ENCODE measurements at places on chromosomes 6 and 20.

- DNase-seq: no peak
These were observed 17.4 kb downstream of the ADNP start for GRCh38 chr20:50913690-50914375.

DNA sequence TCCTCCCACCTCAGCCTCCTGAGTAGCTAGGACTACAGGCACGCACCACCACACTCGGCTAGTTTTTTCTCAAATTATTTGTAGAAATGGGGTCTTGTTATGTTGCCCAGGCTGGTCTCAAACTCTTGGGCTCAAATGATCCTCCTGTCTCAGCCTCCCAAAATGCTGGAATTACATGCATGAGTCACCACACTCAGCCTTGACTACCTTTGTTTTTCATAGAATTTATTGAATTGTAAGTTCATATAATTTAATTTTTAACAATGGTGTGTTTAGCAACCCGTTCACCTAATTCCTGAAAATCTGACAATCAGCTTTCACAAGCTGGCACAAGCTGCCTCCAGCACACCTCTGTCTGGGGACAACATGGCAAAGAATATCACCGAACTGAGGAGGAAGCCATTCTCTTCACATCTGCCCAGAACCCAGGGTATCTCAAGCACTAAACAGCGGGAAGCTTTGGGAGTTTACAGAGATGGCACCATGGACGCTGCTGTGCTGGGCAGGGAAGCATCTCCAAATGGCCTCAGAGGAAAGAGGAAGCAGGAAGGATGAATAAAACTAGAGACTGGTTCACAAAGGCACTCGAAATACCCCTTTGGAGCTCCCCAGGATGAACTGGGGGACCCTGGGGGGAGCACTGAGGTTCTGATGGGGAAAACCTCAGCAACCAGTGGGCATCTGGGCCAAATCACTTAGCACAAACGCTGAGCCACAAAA is 2.9 kb downstream of the RIPOR3 start:
- no peak for DNase-seq

DNA sequence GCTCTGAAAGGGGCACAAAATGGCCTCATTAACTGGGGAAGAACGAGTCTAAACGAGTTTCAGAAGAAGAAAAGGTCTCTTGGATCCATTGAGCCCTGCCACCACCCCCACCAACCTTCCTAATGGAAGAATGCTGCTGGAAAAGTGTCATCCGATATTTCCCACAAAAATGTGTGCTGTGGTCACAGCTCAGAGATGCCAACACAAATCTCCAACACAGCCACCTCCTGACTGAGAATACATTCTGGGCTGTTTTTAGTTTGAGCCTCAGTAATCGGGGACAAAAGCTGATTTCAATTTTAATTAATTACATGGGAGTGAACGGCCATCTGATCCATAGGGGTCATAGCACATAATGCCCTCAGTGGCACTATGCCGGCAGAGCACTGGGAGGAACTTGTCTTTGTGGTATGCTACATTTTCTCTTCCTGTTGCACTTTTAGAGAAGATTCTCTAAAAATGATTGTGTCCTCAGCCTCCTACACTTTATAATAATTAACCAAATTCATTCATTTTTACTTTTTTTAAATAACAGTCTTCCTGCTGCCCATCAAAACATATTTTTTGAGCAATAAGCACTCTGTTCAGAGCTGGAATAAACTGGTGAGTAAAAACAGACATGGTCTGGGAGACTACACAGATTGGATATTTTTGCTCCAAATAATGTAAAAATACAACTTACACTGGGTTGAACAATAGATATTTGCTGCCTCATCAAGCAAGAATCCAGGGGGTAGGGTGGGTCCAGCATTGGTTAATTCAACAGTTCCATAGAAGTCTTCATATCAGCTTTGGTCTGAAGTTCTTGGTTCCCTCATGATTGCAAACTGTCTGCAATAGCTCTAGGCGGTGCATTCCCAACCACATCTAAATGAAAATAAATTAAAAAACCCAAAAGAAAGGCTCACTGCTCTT is 143.6 kb upstream of the TMEM170B start:
- DNase-seq: no peak

DNA sequence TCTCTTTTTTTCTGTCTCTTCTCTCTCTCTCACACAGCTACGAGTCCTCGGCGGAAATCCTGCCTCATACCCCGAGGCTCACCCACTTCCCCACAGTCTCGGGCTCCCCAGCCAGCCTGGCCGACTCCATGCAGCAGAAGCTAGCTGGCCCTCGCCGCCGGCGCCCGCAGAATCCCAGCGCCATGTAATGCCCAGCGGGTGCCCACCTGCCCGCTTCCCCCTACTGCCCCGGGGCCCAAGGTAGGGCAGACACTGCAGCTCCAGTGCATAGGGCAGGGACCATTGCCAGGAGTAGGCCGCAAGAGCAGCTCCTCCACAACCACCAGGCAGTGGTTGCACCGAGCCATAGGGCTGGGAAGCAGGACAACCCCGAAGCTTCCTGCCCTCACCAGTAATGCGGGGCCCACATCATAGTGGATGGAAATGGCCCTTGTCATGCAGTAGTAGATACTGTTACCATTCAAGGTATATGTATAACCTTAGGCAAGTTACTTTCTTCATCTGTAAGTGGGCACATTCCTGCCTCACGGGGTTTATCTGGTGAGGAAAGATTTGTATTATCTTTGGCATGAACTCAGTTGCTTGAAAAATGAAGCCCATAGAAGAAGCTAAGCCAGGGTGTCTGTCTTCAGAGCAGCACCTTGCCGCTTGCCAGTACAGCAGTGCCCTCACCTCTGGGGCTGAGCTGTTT is 36.9 kb upstream of the ID1 start:
- DNase-seq: no peak

- no peak for DNase-seq
These were observed 251.5 kb downstream of the TSHZ2 start for GRCh38 chr20:53223626-53224172.

GRCh38 chr20:35145141-35145564 is 2.0 kb downstream of the EDEM2 start:
- DNase-seq: no peak

GRCh38 chr6:158481690-158482473 is 78.0 kb upstream of the TMEM181 start:
- DNase-seq: no peak

DNA sequence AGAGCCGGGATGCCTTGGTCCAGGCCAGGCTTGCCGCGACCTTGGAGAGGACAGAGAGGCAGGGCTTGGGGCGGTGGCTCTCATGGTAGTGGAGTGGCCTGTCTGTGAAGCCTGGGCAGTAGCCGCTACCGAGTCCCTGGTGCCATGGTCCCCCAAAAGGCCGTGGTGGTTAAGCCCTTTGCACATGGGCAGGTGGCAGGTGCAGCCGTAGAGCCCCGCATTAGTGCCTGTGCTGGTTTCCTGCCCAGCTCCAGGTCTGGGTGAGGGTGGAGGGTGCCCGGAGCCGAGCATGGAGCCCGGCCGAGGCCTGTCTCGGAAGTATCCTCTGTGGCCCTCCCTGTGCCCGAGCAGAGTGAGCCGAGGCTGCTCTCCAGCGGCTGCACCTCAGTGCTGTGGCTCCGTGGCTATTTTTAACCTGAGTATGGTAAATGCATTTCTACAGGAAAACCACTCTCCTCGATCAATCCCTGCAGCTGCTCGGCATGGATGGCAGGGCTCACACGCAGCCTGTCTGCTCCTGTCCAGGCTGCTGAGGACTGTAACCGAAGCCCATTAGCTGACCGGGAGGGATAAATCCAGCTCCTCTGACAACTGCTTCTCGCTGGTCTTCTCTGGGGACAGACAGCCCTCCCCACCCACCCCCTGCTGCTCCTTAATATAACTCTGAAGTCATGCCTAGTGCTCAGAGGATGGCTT is 36.3 kb upstream of the GATA5 start:
- no peak for DNase-seq

GRCh38 chr20:11389186-11389585 is 528.5 kb upstream of the BTBD3 start:
- no peak for DNase-seq

DNA sequence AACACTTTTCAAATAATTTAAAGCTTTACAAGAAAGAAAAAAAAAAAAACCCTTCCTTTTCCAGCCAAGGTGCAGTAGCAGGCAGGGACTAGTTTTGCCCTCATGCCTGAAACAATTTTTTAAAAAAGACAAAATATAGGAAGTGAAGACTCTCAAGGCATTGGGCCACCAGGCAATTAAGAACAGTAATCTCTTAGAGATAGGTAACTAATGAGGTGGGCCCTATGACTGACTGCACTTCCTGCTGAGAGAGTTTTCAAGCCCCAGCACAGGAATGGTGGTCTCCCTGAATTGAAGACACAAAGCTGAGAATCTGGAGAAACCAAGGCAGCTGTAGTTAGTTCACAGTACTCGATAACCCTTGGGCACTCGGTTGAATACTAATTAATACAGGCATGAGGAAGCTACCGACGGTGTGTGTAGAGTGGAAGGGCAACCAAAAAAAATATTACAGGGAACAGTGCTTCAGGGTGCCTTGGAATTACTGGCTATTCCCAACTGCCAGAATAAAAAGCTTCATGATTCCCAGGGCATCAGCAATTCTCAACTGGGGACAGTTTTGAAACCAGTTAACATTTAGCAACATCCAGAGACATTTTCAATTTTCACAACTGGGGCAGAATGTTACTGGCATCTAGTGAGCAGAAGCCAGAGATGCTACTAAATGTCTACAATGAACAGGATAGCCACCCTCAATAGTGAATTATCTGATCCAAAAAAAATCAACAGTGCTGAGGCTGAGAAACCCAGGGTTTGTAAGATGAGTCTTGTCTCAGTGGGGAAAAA is 36.0 kb upstream of the PLN start:
- DNase-seq: no peak

DNA sequence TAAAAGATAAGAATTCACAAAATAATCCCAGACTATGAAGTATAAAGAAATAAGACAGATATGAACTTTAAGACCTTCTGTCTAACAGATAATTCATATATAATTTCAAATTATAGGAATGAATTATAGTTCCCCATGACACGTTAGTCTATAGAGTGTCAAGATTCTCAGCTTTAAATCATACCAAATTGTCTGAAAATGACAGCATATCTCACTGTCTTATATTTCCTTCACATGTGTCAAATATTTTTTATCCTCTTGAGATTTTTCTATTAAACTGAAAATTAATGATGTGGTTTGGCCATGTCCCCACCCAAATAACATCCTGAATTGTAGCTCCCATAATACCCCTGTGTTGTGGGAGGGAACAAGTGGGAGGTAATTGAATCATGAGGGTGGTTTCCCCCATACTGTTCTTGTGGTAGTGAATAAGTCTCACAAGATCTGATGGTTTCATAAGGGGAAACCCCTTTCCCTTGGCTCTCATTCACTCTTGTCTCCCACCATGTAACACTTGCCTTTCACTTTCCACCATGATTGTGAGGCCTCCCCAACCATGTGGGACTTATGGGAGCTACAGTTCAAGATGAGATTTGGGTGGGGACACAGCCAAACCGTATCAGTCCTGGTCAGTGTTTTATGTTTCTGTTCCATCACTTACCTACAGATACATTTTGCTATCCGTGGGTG is 825.3 kb upstream of the GJE1 start:
- no peak for DNase-seq

DNA sequence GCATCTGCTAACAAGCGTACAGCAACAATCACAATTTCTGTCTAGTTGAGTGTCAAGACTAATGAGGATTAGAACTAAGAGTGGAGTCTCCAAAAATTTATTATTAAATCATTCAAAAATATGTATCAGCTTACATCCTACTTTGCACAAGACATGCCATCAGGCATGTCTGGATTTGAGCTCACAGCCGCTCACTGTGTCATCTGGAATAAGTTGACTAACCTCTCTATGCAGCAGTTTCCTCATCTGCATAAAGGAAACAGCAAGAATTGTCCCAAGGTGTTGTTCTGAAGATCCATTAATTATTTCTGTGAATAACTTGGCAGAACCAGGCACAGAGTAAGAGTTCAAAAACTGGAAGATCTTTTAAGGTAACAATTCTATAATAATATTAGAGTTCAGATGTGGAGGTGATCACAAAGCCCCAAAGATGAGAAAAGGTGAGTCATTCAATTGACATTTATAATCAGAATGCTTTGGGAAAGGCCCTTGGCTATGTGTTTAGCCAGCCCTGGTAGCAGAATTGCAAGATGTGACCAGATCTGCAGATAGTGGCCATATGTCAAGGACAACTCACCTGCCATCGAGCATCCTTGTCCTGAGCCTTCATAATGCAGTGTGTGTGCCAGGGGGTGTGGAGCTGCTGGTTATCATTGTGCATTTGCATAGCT is 264.0 kb downstream of the FOXA2 start:
- no peak for DNase-seq

GRCh38 chr6:137002505-137002904 is 42.3 kb downstream of the IL20RA start:
- DNase-seq: no peak

DNA sequence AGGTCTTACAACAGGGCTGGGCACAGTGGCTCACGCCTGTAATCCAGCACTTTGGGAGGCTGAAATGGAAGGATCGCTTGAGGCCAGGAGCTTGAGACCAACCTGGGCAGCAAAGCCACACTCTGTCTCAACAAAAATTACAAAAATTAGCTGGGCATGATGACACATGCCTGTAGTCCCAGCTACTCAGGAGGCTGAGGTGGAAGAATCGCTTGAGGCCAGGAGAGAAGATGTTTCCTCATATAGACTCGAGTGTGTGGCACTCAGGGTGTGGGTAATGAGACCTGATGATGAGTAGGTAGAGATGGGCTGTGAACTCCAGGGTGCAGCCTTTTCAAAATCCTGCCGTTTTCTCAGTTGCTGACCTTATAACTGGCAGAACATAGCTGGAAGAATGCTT is 125.3 kb upstream of the FOXO3 start:
- DNase-seq: no peak

- no peak for DNase-seq
These were observed 199.2 kb upstream of the SUPT3H start for GRCh38 chr6:45576648-45577624.

DNA sequence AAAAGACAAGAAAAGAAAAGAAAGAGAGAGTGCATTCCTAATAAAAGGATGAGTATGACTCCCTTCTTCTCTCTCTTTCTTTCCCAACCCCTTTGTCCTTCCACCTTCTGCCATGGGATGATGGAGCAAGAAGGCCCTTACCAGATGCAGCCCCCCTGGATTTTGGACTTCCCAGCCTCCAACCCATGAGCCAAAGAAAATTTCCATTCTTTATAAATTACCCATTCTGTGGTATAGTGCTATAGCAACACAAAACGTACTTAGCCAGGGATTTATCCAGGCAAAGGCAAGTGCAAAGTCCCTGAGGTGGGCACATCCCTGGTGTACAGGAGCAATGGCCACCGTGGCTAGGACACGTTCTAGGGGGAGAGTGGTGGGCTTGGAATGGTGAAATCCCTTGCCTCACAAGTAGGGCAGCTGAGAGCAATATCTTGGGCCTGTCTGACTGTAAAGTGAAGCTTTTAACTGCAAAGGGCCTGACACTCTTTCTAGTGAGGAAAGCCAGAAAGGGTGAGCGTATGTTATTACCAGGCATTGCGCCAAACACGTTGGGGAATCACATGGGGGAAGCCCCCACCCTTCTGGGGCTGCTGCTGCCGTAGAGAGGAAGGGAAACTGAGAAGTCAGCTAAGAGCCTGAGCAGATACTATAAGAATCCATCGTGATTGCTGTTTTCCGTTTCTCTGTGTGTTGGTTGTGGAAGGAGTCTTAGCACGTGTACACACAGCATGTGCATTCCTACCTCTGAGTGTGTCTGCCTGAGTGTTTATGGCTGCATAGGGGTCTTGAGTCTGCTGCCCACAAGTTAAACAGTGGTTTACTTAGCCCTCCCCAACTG is 50.7 kb upstream of the SIRPA start:
- DNase-seq: peak; percentile 65

GRCh38 chr6:134005800-134006199 is 46.6 kb downstream of the SLC2A12 start:
- no peak for DNase-seq

Measured in SIG-M5 (cell line).